ENCODE measurements at places on chromosomes 4 and X. TPM values are rescaled to one million over a fixed set of nuclear protein-coding genes. Genes with fewer than 3 reads are reported as not detected.

The HSFX1 gene
- total RNA-seq, result 0.50 TPM

The PARM1 gene
- total RNA-seq, result 2.0 TPM

The GPR50 gene
- 12.2 TPM for total RNA-seq

The OPN1LW gene
- total RNA-seq, result not detected

The CLNK gene
- not detected for total RNA-seq

The HPGD gene
- total RNA-seq, result 16.8 TPM

The VCX2 gene
- total RNA-seq, result not detected

The ACSL1 gene
- 3.1 TPM for total RNA-seq

The SATL1 gene
- 0.31 TPM for total RNA-seq

The FAM114A1 gene
- 9.9 TPM for total RNA-seq

DNA sequence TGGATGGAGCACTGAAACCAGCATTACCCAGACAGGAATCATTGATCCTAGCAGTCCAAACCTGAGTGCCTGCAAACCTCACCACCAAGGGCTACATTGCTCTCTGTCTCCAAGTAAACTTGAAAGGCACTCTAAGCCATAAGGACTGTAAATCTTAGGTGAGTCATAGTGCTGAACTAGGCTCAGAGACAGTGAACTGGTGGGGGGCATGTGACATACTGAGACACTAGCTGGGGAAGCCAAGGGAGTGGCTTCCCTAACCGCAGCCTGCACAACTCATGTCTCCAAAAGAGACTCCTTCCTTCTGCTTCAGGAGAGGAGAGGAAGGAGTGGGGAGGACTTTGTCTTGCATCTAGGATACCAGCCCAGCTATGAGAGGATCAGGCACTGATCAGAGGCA is 235.5 kb upstream of the ACTRT1 start:
- no peak for DNase-seq

DNA sequence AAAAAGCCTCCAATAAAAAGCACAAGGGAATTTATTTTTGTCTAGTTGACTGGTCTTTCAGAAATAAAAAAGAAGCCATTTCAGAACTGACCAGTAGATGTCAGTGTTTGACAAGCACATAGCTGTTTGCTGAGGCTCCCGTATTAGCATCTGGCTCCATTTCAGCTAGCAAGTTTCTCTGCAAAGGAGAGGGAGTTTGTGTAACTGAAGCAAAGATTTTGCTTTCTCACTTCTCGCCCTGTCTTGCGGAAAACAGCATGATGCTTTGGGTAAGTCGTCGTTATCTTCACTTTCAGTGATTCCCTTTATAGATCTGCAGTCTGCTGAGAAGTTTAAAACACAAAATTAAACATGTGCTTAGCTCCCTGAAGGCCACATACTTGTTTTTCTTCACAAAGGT is 85.5 kb downstream of the CT47B1 start:
- peak; percentile 27 for DNase-seq

- no peak for DNase-seq
Observed at GRCh38 chr4:89929425-89930159, 34.9 kb downstream of the MMRN1 start.

GRCh38 chrX:41604766-41605543 is 83.8 kb upstream of the GPR34 start:
- no peak for DNase-seq

GRCh38 chr4:997375-998071 is 4.3 kb upstream of the SLC26A1 start:
- no peak for DNase-seq

- DNase-seq, result no peak
Observed at GRCh38 chr4:107380836-107381438, 339.1 kb downstream of the PAPSS1 start.

GRCh38 chr4:16225167-16225862 is 956 bp downstream of the TAPT1 start:
- no peak for DNase-seq

DNA sequence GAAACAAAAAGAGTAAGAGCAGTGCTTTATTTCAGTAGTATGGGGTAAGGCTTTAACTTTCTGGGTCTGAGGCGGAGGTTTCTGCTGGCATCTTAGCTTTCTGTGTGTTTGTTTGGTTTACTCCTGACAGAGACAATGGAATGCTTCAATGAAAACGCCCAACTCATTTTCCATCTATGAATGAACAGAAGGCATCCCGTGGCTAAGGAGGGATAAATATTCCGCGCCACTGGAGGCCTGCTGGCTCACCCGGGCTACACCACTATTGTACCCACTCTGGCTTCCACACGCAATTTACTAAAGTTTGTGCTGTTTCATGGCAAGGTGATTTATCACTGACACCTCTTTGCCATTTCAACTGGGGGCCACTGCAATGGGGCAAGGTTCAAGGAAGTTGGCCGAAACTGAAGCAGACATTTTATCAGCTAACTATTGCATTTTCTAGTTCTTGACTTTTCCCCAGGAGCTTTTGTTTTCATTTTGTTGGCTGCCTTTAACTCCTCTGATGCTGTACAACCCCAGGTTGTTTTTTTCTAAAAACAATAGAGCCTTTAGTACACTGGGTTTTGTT is 32.8 kb upstream of the PPARGC1A start:
- no peak for DNase-seq

DNA sequence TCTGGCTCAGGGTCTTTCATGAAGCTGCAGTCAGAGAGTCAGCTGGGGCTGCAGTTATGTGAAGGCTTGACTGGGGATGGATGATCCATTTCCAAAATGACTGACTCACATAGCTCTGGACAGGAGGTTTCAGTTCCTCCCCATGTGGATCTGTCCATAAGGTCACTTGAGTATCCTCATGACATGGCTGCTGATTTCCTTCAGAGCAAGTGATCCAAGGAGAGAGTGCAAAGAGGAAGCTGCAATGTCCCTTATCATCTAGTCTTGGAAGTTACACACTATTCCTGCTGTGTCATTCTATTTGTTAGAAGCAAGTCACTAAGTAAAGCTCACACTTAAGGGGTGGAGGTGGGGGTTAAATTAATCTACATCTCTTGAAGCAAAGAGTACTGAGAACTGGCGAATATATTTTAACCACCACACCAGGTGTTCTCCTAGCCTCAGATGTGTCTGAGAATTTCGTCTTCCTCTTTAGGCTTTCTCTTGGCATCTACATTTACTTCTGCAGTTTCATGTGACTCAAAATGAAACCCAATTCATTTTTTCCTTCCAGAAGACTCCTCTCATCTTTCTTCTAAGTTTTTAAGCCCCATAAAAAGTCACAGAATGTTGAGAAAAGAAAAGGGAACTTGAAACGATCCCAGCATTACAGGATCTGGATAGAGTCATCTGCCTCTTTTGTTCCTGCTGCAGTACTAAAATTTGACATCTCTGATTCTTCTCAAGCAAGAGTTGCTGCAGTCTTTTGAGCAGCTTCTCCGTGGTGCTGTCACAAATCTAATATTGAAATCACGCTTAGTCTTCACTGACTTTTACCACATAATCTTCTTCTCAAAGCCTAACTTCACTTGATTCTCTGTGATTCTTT is 3.8 kb upstream of the GRPR start:
- DNase-seq, result no peak

DNA sequence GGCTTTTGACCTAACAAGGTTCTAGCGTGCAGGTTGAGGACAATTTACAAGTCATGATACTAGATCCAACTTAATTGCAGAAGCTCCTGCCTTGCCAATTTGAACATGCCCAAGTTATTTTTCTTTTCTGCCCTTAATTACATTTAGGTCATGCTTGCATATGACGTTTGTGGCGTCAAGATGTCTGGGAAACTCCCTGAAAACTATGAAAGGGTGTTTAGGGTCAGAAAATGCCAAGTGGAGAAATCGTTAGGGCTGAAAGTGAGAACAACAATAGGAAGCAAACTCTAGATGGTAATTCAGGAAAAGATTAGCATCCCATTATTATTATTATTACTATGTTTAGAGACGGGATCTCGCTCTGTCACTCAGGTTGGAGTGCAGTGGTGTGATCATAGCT is 38.2 kb upstream of the PLAC8 start:
- DNase-seq, result no peak

DNA sequence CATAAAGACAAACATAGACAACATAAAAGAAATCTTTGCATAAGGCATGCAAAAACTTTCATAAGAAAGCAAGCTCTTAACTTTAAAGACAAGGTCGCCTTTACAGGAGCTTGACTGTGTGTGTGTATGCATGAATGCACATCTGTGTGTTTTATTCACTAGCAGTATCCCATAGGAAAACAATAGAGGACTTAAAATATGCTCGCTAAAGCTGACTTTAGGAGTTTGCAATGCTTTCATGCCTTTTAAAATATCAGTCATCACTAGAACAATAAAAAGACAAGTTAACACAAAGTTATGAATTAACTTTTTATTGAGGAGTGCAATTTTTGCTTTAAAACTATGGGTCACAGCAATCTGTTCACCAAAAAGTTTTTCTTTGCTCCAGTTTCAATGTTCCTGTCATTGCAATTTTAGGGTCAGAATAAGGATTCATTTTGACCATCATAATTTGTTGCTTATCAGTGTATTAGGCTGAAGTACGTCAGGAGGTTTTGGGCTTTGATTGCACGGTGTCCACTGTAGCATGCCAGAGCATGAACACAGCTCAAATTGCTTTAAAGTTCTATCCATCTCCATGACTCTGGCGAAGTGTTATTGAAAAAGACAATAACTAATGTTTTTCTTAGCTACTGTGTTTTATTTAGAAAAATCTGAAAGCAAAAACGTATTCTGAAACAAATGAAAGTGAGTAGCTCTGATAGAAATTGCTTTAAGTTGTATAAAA is 36.9 kb downstream of the ANXA10 start:
- DNase-seq, result no peak

DNA sequence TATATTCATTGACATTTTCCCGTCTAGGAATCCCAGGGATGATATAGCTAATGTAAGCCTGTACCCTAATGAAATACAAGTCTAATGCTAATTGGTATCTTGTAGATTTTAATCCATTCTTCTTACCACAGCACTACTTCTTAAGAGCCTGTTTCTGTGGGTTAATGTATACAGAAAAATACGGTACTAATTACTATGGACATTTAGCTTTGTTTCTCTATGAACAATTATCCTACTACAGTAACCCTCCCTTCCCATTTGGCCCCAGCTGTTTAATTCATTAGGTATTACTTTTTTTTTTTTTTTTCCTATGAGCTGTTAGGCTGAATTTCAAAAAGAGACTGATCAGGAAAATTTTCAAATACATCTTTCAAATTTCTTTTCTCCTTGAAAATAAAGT is 245.1 kb upstream of the SLC7A11 start:
- DNase-seq, result no peak

- peak; percentile 56 for DNase-seq
Observed at GRCh38 chr4:121950680-121951520, 960 bp downstream of the TRPC3 start.

- DNase-seq, result no peak
Observed at GRCh38 chr4:114229706-114230105, 250.3 kb upstream of the ARSJ start.

DNA sequence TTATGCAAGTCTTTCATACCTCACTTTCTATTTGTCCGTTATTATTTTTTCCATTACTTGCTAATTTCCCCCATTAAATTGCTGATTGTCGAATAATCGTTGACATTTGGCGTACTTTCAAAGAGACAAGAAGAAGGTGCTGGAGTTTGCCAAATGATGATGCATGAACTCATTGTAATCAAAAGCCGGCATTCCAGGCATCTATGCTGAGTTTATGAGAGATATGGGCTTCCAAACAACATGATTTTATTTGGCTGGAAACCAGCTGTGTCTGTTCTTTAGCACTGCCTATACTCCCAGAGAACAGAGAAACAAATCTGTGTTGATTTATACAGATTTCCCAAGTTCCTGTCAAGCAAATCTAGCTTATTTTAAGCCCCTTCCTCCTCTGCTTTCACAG is 80.8 kb upstream of the RPS6KA3 start:
- no peak for DNase-seq

DNA sequence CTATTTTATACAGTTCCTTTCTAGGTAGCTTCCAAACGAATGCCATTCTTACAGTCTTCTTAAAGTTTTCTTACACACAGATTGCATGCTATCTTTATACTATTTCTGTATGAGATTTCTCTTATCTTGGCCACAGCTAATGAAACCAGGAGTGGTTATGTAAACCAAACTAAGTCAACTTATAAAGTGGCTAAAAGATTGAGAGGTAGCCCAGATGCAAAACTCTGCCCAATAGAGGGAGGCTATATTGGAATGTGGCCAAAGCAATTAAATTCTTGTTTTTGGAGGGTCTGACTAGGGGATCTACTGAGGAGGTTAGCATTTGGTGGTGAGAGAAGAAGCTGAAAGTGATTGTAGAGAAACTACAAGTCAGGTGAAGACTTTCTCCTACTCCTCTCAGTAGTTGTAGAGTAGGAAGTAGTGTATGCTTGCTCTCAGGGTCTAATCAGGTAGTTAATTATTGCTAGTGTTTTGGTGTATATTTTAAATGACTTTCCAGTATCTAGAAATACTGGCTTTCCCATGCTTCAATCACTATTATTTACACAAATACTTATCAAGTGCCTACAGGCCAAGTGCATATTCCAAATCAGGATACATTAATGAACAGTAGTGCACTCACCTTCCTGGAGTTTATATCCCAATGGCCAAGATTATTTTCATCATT is 104.2 kb upstream of the HPGD start:
- DNase-seq, result no peak

- DNase-seq, result no peak
Observed at GRCh38 chrX:45435481-45435880, 234.8 kb upstream of the DIPK2B start.

- no peak for DNase-seq
Observed at GRCh38 chrX:122218666-122219065, 965.4 kb upstream of the GRIA3 start.

- DNase-seq, result peak; percentile 64
Observed at GRCh38 chr4:6343939-6344408, 74.3 kb downstream of the WFS1 start.

DNA sequence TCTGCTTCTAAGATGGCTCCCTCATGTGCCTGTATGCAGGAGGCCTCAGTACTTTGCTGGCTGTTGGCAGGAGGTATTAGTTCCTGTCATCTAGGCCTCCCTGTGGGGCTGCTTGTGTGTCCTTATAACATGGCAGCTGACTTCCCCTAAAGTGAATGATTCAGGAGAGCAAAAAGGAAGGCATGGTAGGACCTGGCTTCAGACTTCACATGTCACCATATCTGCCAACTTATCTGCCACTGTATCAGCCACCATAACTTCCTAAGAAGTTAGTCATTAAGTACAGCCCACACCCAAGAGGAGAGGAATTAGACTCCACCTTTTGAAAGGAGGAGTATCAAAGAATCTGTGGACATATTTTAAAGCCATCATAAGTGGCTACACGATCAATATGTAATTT is 122.5 kb downstream of the UCHL1 start:
- DNase-seq, result no peak

DNA sequence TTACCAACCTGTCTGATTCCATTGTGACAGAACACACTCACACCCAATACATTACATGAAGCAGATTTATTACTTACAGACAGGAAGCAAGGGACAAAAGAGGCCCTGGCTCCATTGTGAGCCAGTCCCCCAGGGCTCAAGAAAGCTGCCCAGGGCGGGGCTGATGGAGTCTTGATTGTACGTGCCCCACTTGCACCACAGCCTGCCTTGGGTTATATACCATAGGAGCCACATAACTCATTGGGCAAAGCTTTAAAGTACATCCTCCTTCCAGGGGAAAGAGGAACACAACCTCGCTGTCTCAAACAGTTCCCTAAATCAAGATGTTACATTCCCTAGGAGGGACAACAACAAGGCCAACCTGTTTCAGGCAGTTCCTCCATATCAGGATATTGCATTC is 3.4 kb upstream of the ZRSR2 start:
- no peak for DNase-seq
